ENCODE measurements at places on chromosomes 7 and 10.
A peak's percentile ranks its signal among the peaks of the same experiment; 100 is the strongest.

DNA sequence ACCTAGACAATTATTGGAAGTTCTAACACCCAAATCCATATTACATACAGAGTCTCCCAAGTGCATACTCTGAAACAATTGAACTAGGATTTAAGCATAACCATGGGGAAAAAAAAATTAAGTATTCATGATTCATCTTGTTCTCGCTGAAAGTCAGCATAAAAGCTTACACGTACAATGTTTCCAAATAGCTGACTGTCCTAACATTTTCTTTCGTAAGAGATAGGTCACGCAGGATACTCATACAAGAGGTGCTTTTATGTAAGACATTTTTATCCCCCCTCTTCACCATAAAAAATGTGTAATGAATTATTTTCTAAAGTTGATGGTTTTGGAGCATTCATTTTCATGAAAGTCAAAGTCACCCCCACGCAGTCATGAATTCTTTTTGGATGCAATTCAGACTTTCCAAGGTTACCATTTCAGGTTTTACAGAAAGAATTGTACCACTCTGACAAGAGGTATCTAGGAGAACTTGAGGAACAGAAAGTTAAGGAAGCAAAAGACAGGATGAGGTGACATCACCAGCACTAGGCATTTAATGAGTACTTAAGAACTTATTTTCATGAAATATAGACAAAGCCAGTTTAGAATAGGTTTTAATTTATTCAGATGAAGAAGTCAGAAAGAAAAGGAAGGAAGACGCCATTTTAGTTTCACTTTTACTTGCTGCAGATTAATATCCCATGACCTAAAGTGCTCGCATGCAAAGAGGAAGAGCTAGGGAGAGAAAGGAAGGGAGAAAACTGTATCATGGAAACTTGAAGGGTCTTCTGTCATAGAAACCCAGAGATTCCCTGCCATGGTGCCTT, 55.8 kb downstream of the TMEM26 start:
- DNase-seq: no peak

DNA sequence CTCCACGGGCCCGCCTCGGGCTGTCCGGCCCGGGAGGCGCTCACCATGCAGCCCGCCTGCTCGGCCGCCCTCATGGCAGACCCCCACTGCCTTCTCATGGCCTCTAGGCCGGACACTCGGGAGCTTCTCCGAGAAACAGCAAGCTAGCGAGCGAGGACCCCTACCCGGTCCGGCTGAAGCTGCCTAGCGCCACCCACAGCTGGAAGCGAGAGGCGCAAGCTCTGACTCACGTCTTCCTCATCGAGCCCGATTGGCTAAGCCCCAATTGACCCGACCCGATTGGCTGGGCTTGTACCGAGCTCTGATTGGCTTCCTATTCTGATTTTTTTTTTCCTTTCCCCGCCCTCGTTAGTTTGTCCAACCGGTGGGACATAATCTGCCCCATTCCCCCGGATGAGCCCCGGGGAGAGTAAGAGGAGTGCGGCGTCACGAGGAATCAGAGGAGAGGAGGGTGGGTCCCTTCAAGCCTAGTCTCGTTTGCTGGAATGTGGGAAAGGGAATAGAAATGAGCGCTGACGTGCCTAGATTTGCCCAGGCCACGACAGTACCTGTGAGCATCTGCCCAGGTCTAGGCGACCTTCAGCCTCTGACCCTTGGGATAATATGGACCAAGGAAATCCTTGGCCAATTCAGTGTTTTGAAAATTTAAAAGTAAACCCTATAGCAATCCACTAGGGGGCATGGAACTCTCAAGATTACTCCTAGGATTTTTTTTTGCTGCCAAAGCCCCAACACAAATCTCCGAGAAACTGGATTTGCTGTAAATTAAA, at the start of gene TYSND1:
TSS of gene TYSND1 (minus strand) at position 212 of the 770 bp plus-strand sequence. CDS start at position 98, 114 bp downstream.
- DNase-seq: peak; percentile 90

DNA sequence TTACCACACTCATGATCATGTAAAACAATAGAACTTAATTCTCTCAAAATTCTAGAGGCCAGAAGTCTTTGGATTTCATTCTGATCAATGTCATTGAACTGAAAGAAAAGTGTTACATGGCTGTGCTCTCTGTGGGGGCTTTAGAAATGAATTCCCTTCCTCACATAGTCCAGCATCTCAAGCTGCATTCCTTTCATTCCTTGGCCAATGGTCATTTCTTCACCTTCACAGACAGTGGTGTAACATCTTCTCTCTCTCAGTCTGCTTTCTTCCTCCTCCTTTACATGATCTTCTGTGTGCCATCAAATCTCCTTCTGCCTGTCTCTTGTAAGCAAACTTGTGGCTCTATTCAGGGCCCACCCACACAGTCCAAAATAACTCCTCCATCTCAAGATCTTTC, 735.3 kb downstream of the SUGCT start:
- DNase-seq: no peak

DNA sequence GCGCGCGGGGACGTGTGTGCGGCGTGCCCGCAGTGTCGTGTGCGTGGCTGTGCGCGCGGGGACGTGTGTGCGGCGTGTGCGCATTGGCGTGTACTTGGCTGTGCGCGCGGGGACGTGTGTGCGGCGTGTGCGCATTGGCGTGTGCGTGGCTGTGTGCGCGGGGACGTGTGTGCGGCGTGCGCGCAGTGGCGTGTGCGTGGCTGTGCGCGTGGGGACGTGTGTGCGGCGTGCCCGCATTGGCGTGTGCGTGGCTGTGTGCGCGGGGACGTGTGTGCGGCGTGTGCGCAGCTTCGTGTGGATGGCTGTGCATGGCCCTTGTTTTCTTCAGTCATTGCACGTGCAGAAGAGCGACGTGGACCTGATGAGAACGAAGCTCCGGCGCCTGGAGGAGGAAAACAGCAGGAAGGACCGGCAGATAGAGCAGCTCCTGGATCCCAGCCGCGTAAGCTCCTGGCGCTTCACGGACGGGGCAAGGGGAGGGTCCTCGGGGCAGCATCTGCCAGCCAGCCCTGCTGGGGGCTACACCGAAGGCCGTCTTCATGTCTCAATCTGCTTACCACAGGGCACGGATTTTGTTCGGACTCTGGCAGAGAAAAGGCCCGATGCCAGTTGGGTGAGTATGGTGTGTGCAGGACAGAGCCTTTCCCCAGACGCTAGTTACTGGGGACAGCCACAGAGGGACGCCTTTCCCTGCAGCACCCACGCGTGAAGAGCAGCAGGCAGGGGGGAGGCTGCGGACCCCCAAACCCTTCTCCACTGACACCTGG, 19.3 kb downstream of the IQCE start:
- no peak for DNase-seq

DNA sequence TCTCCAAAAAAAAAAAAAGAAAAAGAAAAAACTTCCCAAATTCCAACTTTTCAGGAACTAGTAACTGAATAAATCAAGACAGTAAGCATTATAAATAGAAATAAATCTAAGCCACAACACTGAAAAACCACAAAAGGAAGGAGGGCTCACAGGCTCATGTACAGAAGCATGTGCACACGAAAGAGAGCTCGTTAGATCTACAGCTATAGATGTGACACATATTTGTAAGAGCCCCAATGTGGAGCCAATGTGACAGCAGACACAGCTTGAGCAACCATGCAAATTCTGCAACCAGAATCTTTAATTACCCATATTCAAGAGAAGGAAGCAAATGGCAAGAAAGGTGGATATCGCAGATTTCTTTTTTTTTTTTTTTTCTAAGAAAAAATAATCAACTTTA, 94.7 kb downstream of the SORBS1 start:
- DNase-seq: no peak

GRCh38 chr7:111012149-111012548, 78.8 kb upstream of the LRRN3 start:
- DNase-seq: no peak

- DNase-seq: no peak
Measured at GRCh38 chr7:50339990-50340500, 35.5 kb downstream of the IKZF1 start.

DNA sequence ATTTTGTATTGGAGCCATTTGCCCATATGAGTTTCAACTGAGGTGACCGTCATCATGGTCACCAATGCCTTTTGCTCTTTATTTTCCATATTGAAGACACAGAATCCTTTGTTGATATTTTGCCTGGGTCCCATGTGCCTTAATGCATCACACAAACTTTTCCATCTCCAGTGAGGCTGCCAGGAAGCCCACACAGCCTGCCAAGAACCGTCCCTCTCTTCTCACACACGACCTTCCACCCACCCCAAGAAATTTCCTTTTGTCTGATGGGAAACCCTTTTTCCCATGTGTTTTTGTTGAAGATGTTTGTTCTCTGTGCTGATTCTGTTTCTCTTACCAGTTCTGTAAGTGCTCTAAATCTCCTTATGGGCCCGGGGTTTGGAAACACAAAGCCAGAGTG, 168.9 kb downstream of the CSTF2T start:
- DNase-seq: no peak

GRCh38 chr7:91089382-91089963, 174.8 kb upstream of the FZD1 start:
- no peak for DNase-seq

DNA sequence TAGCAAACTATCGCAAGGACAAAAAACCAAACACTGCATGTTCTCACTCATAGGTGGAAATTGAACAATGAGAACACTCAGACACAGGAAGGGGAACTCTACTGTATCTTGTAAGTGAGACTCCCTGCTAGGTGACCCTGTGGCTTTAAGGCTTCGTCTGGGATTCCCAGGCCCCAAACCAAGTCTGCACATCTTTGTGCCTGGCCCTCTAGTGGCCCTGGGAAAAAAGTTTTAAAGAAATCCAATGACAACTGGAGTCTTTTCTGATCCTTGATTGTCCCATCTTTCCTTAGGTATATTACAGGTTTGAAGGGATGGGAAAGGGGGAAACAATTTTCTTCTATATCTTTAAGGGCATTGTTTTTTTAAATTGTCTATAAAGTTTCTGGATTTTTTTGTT, 10.6 kb upstream of the LIPM start:
- no peak for DNase-seq

- DNase-seq: no peak
Measured at GRCh38 chr10:127979045-127979444, 72.1 kb downstream of the PTPRE start.

DNA sequence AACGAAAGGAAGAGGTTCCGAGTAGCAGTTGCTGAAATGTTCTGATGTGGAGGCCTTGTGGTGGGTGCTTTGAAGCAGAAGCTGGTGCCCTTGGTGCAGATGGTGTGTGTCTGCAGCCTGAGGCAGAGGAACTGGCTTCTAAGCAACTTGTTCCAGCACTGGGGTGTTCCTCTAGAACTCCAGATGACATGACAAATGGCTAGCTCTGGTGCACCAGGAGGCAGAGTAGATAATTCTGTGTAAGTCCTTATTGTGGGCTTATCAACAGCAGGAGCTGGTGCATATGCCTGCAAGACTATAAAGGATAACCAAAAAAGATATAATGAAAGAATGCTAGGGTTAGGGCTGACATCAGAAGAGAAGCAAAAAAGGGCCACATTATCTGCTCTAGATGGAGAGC, 76.5 kb downstream of the ARL5B start:
- no peak for DNase-seq

DNA sequence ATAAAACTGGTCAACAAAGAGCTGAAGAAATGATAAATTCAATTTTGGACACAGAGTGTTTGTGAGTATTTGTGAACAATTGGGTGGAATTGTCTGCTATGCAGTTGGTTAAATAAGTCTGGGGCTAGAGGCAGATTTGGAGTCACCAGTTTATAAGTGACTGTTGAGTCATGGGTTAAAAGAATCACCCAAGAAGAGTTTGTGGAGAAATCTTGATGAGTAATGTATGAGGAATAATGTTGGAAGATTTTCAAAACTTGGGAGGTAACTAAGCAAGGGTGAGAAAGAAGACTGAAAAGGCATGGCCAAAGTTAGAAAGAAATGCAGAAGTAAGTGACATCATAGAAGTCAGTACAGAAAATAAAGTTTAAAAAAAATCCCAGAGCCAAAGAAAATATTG, 750.7 kb downstream of the MAGI2 start:
- DNase-seq: no peak

GRCh38 chr10:102764470-102765161, 20.9 kb downstream of the WBP1L start:
- peak; percentile 8 for DNase-seq

GRCh38 chr7:70466725-70467364, 665.1 kb upstream of the GALNT17 start:
- no peak for DNase-seq

GRCh38 chr7:58316-58715, 134.1 kb upstream of the FAM20C start:
- DNase-seq: no peak

- no peak for DNase-seq
Measured at GRCh38 chr10:74167443-74167842, 16.4 kb downstream of the ADK start.

- no peak for DNase-seq
Measured at GRCh38 chr7:27235387-27236311, 7.0 kb upstream of the EVX1 start.

DNA sequence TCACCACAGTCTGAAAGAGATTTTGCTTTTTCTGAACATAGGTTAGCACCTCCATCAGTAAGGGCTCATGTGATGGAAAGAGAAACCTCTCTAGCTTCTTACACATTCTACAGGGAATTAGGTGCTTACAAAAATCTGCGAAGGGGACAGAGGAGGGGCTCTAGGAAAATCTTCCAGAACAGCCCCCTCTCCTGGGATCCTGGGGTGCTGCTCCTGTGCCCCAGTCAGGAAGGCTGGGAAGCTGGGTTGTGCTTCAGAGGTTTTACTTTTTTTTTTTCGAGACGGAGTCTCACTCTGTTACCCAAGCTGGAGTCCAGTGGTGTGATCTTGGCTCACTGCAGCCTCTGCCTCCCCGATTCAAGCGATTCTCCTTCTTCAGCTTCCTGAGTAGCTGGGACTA, 7.5 kb upstream of the FAM171A1 start:
- no peak for DNase-seq

DNA sequence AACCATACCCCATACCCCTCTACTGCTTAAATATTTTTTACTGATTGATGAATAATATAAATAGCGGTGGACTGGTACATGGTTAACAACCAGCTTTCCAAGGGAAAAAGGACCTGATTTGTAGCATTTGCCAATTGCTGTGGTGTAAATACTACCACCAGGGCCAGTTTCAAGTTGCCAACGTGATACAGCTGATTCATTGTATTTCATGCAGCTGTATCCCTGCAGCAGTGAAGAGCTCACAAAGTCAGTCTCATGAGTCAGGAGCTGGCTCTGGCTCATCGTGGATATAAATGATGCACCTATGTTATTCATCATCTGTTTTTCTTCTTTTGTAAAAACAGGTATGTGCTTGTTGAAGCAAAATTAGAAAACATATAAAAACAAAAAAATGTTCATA, 15.2 kb downstream of the CALML5 start:
- DNase-seq: no peak

GRCh38 chr7:52209614-52210013, 825.8 kb upstream of the POM121L12 start:
- DNase-seq: no peak

GRCh38 chr10:83425306-83425705, 714.0 kb upstream of the GHITM start:
- DNase-seq: no peak

- no peak for DNase-seq
Measured at GRCh38 chr10:20256969-20257368, 440.7 kb downstream of the PLXDC2 start.

DNA sequence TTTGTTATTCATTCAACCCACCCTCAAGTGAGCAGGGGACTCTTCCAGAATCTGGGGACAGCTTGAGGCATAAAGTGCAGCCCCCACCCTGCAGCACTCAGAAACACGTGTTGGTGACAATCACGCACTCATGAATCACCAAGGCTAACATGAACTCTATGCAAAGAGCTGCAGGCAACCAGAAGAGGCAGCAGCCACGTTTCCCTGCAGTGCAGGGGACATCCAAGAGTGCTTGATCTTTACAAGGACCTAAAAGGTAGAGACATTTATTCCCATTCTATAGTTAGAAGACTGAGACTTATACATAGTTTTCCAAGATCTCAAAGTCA, 135.2 kb upstream of the GDF10 start:
- DNase-seq: no peak

GRCh38 chr10:76010703-76011102, 579.3 kb downstream of the LRMDA start:
- no peak for DNase-seq
